AG04449 (cell line): ENCODE measurements at places on chromosomes 2 and 18.

- no peak for DNase-seq
These were observed 8.4 kb downstream of the BCL11A start for GRCh38 chr2:60544954-60545560.

DNA sequence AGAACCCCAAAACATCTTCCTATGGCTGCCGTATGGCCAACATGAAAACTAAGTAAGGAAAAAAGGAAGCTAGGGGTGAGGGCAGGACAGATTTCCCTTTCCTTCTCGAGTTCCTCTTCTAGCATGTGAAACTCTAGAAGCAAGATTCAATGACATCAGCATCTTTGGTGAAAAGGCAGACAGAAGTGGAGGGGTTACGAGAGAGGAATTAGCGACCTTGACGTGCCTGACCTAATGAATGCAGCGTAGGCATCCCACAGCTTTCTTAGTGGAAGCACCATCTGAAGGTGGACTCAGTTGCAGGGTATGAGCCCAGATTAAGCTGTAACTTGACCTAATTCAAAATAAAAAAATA is 47.9 kb upstream of the PELI1 start:
- no peak for DNase-seq

DNA sequence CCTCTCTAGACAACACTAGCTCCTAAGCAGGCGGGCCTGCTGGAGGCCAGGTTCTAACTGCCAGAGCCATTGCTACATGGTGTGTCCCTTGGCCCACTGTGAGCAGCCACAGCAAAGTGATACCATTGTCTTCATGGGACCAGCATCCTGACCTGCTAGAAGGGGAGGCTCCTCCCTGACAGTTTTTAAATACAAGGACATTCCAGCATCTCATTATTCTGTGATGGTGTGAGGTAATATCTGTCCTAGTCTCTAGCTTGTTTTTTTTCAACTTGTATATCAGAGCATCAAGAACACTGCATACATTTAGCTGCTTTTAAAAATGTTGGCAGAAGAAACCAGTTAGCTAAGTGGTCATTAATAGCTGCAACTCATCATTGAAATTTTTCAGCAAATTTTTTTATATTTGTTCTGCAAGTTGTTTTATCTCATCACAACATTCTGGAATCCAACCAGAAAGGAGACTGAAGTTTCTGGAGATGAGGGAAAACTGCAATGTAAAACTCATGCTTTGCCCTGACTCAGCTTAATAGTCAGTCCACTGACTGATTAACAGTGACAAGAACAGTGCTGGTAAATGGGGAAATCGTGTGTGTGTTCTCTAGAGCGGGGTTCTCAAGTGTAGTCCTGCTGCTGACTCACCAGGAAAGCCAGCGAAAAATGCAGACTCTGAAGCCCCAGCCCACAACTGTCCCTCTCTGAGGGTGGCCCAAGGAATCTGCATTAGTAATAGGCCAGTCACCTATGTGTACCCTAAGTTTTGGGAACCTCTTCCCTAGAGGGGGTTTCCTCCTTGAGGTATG is 17.8 kb downstream of the MAPRE3 start:
- DNase-seq: peak; percentile 33

GRCh38 chr2:37615804-37616676 is 55.4 kb downstream of the CDC42EP3 start:
- no peak for DNase-seq

GRCh38 chr2:96959406-96960110 is 26.8 kb downstream of the FAM178B start:
- no peak for DNase-seq

GRCh38 chr2:150572961-150573395 is 85.5 kb upstream of the RND3 start:
- no peak for DNase-seq

- DNase-seq: peak; percentile 4
These were observed 586.5 kb upstream of the SLC8A1 start for GRCh38 chr2:41038408-41038807.

GRCh38 chr2:32825291-32825712 is 121.5 kb upstream of the LTBP1 start:
- DNase-seq: no peak

DNA sequence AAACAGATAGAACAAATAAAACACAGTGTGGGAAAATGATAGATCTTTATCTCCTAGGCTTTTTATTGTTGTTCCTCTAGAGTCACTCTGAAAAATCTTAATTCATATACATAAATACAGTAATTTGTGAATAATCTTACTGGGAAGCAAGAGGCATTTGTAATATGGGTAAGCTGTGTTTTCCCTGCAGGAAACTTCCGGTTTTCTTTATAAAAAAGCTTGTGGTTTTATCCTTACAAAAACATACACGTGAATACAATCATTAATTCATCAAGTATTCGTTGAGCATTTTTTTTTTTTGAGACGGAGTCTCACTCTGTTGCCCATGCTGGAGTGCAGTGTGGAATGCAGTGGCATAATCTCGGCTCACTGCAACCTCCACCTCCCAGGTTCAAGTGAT is 1312.8 kb upstream of the ZEB2 start:
- no peak for DNase-seq

DNA sequence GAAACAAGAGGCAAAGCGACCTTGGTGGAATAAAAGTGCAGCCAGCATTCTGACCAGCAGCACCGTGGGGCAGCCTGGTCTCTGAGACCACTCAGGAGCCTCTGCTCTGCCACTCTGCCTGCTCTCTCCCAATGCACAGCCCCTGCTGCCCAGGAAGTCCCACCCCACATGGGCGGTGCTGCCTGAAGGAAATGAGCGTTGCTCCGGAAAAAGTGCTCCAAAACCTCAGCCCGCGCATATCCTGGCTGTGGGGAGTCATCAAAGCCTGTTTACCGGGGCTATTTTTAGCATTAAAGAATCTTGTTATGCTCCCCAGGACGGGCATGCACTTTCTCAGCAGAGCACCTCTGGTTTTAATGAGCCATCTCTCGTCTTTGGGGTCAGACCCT is 54.5 kb downstream of the EPAS1 start:
- DNase-seq: no peak

GRCh38 chr2:55418512-55419232 is 984 bp downstream of the CCDC88A start:
- no peak for DNase-seq

- DNase-seq: peak; percentile 16
These were observed 18.0 kb downstream of the MAL start for GRCh38 chr2:95043300-95044093.

- no peak for DNase-seq
These were observed 135.8 kb upstream of the GPC1 start for GRCh38 chr2:240299710-240300068.

GRCh38 chr2:95695613-95696012 is 103.8 kb downstream of the TRIM43 start:
- no peak for DNase-seq

DNA sequence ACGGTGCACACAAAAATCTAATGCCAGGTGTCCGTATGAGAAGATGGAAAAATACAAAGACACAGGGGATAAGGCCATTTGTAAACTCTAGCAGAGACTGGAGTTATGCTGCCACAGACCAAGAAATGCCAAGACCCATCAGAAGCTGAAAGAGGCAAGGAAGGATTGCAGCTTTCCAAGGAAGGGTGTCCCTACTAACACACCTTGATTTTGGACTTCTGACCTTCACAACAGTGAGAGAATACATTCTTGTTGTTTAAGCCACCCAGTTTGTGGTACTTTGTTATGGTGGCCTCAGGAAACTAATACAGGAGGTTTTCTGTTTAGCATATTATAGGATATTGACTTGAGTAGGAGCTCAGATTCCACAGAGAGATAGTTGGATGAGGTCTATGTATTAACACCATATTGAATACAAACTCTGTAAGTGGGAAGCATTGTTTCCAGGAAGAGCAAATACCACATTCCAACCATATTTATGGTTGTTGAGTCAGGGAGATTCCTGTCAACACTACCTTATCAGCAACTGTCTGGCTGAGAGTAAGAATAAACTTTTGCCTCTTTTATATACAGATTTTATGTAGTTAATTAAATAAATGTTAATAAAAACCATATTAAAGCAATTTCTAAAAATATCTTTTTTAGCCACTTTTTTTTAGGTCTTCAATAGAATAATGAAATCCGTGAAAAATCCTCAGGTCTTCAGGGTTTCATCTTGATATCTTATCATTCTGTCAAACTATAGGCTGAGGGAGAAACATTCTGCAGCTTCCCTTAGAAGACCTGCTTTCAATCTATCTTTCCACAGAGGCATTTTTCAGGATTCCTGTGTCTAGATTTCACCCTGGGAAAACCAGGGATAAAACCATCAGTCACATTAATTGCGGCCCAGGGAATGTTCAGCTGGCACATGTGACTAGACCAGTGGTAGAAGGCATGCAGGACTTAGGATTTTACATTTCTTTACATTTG is 35.4 kb upstream of the HNMT start:
- no peak for DNase-seq

GRCh38 chr2:44952806-44953498 is 11.4 kb downstream of the SIX3 start:
- no peak for DNase-seq

GRCh38 chr2:41735006-41735405 is 312.8 kb upstream of the PKDCC start:
- no peak for DNase-seq

DNA sequence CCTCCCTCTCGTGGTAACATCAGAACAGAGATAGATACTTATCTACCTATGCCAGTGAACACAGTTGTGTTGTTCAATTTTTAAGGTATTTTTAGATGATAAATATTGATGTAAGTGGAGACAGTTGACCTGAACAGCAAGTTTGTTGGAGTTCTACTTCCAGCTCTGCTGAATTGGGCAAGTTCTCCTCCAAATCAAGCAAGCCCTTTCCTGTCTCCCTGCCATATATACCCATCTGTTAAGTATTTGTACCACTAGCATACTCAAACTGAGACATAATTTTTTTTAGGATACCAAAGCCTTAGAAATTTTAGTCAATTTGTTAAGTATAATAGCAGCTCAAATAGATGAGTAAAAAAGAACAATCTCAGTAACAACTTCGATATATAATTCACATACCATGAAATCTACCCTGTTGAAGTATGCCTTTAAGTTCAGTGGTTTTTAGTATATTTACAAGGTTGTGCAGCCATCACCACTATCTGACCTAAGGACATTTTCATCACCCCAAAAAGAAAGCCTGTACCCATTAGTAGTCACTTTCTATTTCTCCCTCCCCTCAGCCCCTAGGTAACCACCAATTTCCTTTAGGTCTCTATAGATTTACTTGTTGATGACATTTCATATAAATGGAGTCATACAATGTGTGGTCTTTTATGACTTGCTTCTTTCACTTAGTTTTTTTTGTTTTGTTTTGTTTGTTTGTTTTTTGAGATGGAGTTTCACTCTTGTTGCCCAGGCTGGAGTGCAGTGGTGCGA is 61.8 kb downstream of the COX7A2L start:
- no peak for DNase-seq

GRCh38 chr2:68290901-68291300 is 28.8 kb downstream of the CNRIP1 start:
- DNase-seq: no peak

DNA sequence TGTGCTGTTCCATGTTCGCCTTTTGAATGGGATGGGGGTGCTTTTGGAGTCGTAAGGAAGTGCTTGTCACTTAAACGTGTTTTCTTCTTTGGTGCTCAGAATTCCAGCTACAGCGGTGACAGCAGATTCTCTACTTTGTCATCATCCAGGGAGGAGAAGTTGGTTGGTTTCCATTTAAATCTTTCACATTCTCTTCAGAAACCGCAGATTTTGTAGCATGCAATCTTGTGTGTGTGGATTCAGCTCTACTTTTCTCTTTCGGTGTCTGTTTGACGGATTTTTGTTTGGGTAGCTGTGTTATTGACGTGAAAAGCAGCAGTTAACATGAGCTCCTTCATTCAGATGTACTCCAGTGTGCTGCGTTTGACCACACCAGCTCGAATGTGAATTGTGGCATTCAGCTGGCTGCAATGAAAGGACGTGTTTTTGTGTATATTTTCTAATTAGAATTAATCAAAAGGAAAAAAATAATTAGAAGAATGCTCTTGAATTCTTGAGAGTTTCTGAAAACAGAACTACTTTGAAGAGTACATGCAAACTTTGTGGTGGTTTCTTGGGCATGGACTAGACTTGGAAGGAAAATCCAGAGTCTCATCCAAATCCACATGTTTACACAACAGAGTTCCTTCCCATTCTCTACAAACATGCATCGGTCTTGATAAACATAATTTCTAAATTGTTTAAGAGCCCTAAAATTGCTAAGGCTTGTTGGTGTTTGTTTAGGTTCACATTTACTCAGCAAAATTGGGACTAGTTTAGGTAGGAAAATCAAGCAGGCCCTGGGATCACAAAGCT is 68.7 kb upstream of the RBM44 start:
- DNase-seq: no peak

DNA sequence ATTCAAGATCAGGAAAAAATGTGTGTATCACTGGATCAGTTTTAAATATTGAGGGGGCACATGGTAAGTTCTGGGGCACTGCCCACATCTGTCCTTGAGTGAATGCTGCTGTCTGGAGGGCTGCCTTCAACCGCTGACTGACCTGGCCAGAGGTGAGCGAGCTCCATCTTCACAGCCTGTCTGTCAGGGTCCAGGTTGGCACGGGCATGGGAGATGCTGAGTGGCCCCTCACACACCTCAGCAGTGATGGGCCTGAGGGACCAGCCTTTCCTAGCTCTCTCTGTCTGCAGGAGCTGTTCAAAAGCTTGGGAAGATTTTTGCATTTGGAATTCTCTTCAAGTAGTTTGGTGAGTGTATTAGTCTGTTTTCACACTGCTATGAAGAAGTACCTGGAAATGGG is 114.8 kb upstream of the ALKAL2 start:
- no peak for DNase-seq

DNA sequence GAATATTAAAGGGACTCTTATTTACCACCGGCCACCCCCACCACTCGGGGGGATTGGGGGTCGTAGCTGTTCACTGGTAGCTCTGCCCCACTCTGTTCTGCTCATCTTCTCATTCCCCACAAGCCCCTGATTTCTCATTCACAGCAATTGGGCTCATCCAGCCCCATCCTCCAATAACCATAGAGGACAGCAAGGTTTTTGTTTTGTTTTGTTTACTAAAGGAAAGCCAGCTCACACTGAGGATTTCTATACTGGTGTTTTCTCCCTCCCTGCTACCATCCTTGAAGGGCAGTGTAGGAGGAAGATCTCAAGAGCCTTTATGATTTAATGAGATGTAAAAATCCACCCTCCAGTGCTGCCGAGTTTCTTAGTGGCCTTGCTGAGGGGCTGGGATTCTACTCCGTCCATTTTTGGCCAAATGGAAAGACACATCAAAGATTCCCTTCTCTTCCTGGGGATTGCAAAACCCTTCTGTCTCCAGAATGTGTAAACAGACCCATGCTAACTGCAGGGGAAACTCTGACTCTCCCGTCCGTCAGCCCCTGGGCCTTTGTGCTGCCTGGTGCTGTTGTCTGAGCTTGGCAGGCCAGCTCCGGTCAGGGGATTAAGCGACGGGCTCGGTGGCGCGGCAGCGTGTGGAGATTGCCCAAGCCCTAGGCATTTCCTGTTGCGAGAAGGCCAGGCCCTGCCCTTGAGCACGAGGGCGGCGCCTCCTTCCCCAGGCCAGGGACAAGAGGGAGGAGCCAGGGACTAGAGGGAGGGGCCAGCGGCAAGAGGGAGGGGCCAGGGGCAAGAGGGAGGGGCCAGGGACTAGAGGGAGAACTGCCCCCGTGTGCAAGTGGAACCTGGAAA is 165.0 kb downstream of the ANTXR1 start:
- DNase-seq: no peak

GRCh38 chr18:41703744-41704530 is 251.1 kb upstream of the PIK3C3 start:
- DNase-seq: no peak

GRCh38 chr2:96580771-96581170 is 44.2 kb downstream of the ARID5A start:
- no peak for DNase-seq
